Kidney epithelial cell (primary cell): ENCODE measurements at places on chromosomes 5 and 9. TPM values are rescaled to one million over a fixed set of nuclear protein-coding genes. Genes with fewer than 3 reads are reported as not detected.

DNA sequence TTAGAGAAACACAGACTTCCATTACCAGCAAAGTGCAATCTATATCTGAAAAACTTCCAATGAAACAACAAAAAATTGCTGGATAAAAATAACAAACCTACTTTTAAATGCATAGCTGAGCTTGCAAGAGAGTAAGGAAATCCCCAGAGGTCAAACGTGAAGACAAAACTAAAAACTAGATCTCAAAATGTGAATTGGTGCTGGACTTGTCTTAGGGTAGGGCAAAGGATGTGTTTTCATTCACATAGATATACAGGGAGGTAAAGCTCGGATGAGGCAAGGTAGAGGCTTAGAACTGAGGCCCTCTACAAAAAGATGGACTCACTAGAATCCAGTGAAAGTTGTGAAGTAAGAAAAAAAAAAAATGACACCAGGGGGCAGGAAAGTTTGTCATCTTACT is 13.6 kb upstream of the RASA1 start:
- no peak for DNase-seq

- DNase-seq: peak; percentile 90
Measured at GRCh38 chr9:7185612-7186011, 427.8 kb downstream of the KDM4C start.

DNA sequence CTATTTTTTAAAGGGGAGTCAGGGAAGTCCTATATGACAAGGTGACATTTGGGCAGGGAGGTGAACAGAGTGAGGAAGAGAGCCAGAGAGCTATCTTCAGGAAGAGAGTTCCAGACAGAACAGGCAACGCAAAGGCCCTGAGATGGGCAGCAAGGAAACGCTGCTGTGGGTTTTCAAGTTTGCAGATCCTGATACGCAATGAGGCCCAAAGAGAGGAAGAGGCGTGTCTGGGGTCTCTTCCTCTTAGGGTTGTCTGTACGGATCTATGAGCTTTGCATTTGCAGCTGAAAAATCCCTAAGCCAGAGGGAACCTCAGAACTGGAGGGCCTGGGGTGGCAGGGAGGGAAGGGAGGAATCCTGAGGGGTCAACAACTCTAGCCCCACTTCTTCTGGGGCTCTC is 13.6 kb downstream of the FAT2 start:
- no peak for DNase-seq

DNA sequence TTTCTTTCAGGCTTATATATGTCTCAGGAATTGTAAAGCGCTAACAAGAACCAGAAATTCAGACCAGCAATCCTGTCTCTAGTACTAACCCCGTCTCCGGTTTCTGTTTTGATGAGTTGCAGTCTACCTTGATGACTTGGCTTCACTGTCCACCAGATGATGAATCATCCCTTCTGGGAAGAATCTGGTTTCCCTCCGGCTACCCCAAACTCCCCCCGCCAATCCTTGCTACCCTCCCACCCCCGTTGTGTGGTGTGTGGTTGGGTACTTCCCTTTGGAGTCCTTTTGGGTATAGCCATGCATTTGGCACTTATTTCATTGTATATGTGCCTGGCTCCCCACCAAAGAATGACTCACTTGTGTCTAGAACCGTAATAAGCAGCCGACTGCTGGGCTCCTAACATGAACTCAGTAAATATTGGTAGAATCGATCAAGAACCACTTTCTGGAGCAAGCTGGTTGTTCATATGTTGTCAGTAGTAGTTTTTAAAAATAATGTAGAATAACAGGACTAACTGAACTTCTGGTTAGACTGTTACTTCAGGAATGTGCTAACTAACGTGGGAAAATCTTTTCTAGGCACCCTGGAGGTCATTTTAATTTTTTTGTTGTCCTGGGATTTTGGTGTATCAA is 8.3 kb upstream of the TGFBI start:
- peak; percentile 87 for DNase-seq

The INSL6 gene
- total RNA-seq: not detected in 2 replicates

The CACNA1B gene
- 0.75 and 0.84 TPM in 2 replicates for total RNA-seq

DNA sequence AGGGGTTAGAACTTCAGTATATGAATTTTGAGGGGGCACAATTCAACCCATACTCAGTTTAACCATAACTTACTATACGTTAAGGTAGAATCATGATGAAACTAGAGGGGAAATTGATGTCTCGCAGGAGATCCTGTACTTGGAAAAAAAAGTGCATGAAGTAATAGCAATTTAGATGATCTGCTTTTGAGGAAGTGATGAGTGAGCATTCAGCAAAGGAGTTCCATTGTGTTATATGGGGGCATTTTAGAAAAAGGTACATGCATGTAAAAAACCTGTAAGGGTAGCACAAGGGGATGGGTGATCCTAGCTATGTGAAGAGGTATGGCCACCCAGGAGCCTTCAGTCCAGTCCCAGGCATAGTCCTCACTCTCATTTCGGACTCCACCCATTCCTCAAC is 14.8 kb upstream of the TMC1 start:
- DNase-seq: no peak
